ENCODE measurements at places on chromosomes 3 and 15.
A peak's percentile ranks its signal among the peaks of the same experiment; 100 is the strongest.

DNA sequence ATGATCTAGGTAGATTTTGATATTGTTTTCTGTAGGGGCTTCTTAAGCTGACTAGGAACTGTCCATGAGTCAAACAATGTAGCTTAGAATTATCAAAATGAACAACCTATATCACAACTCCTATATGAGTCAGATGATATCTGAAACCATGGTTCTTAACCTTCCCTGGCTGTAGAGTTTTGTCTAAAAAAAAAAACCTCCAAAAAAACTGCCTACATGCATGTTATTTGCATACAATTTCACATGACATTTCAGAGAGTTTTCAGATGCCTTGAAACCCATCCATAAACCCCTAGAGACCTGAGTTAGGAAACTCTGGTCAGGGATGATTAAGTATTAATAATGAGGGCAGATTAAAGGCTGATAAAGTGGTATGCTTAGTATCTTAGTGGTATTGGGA, 157.0 kb downstream of the CHST2 start:
- no peak for DNase-seq

- no peak for DNase-seq
Measured at GRCh38 chr15:80176443-80176842, 23.6 kb downstream of the FAH start.

DNA sequence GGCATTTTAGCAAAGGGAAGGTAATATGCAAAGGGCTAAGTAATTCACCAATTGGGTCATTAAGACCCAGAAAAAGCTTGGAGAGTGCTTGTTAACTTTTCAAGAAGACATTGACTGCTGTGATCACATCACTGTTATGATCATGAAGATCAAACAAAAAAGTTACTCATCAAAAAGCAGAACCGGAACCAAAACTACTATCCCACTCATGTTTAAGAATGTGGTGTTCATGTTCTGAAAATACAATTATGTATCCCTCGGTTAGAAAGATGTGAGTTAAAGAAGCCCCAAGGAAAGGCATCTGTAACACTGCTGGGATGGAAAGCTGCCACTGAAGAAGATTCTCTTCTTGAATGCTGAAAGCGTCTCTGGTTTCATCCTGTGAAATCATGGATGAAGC, 32.6 kb downstream of the BBX start:
- DNase-seq = no peak

- no peak for DNase-seq
Measured at GRCh38 chr15:80099241-80099640, 39.8 kb downstream of the ZFAND6 start.

DNA sequence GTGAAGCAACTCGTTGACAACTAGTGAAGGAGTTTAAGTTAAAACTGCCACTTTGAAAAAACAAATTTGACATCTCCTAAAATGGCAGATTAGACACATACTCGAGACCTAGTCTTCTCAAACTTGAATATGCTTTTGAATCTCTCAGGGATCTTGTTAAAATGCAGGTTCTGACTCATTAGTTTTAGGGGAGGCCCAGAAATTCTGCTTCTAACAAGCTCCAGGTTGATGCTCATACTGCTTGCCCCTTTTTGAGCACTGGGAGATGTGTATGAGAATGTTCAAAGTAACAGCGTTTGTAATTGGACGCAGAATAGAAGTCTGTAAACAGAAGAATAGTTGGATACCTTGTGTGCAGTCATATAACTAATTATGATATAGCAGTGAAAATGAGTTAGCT, 1.6 kb downstream of the C3orf38 start:
- no peak for DNase-seq

DNA sequence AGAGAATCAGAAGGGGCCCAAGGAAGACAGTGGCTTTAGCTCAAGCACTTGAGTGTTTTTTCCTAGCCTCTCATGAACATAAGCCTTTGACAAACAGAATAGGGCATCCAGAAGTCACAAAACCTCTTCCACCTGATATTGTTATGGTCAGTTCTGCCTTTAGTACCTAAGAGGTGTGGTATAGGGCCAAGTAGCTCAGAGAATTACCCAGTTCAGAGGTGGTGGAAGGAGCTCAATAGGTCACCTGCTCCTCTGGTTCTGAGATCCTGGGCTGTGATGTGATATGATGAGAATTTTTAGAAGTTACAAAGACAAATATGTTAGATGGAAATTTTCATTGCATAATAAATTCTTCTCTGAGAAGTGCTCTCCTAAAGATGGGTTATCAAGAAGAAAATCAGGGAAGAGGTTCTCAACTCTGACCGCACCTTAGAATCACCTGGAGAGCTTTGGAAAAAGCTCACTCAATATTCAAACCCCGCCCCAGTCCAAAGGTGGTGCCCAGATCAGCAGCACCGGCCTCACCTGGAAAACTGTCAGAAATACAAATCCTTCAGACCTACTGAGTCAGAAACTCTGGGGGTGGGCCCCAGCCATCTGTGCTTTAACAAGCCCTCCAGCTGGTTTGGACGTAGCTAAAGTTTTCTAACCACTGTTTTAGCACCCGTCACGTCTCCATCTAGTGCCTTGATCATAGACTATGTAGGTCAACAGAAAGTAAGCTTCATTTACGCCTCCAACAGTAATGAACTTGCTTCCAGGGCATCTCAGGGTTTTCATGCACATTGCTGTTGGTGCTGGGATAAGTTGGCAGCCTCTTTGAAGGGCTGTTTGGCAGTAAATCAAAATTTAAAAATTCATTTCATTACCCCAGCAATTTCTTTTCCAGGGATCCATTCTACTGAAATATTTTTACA, 101.3 kb downstream of the MYH15 start:
- no peak for DNase-seq

DNA sequence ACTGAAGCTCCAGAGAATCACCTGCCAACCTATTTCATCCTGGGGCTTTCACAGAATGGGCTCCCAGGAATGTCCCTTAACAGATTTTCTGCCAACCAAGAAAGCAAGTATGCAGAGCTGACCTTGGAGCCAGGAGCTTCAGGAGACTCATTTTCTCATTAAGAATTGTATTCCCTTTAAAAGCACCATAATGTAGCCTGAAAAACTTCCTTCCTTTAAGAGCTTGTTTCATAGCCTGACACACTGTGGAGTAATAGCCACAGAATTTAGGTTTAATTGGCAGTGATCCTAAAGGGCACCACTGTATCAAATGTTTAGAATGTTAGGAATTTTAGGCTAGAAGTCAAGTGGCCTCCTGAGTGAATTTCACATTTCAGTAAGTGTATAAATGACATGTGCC, 309.8 kb downstream of the GBE1 start:
- DNase-seq = no peak

DNA sequence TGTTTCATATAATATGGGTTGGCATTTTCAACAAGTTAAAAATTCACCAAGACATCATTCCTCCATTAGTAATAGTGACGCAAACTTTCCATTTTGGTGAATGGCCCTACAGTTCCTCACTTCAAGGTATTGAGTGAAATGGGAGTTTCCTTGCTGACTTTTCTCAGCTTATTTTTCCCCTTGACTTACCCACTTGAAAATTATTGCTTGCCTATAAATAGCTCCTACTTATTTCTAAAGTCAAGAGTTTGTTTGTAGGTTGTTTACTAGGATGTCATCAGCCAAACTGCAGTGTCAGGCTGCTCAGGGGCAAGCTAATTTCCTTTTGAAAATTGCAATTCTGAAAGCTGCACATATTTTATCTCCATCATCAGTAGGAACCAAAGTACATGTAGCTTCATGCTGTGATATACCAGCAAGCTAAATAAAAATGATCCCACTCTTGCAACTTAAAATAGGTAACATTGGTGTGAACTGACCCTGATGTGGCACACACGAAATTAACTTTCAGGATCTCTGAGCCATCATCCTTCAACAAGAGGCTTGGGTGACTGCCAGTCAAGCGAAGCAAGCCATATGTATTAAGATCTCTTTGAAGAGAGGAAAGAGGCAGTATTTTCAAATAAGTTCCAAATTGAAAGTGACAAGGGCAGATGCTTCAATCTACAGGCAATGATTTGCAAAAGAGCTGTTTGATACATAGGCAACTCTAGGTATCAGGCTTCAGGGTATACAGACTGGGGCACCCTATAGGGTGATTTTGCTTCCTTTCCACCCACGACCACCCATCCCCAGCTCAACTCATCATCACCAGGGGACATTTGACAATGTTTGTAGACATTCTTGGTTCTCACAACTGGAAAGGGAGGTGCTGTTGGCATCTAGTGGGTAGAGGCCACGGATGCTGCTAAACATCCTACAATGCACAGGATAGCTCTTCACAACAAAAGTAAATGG, 66.8 kb upstream of the RASGRP1 start:
- DNase-seq = no peak

- DNase-seq = peak; percentile 71
Measured at GRCh38 chr3:106609666-106610301, 741.0 kb upstream of the CBLB start.

GRCh38 chr3:112689385-112689784, 48.4 kb upstream of the CCDC80 start:
- no peak for DNase-seq

DNA sequence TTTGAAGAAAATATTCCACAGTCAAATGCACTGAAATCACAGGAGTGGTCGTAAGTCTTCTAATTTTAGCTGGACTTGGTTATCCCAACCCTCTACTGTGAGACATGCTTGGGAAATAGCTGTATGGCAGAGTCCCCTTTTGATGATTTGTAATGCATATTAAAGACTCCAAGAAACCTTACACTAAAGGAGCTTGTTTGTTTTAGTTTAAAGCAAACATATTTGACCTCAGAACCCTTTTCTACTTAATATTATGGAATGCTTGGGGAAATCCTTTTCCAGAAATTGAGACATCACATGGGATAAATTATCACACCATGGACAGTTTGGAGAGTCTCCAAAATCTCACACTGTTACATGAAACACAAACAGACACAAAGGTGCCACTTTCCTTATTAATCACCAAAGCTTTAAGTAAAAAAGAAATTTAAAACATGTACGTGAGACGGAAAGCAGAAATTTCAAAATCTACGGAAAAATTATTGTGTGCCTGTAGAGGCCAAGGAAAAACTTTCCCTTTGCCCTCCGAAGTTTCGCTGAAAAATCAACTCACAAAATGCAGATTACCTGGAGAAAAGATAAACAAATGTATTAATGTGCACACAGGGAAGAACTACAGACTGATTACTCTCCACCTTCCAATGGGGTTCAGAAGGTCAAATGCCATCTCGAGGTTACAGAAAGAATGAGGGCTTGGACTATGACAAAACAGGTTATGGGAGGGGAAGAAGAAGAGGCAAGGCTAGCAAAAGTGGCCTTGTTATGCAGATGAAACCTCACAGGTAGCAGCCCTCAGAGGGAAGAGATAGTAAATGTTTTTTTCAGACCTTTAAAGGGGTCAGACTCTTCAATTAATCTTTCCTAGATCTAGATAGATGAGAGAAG, 7.0 kb upstream of the CPB1 start:
- DNase-seq = no peak

- no peak for DNase-seq
Measured at GRCh38 chr3:94076055-94076454, 13.2 kb downstream of the NSUN3 start.

GRCh38 chr3:158660711-158661110, 11.7 kb downstream of the LXN start:
- no peak for DNase-seq

- no peak for DNase-seq
Measured at GRCh38 chr3:140238646-140239314, 303.8 kb downstream of the CLSTN2 start.

DNA sequence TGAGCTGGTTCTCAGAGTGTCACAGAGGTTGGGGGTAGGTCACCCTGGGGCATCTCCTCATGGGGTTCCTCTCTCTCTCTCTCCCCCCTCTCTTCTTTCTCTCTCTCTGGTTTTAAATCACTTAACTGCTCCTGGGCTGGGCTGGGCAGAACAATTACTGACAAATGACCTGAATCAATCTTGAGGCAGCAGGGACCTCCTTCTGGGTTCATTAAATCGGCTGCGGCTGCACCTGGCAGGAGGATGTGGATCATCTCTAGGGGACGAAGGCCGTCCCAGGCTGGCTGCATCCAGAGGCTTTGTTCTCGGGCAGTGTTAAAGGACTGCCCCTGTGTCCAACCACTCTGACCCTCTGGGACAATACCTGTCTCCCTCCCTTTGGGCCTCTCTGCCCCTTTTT, 143.1 kb downstream of the TLE3 start:
- DNase-seq = no peak

GRCh38 chr3:76938962-76939361, 100.9 kb upstream of the ROBO2 start:
- no peak for DNase-seq

DNA sequence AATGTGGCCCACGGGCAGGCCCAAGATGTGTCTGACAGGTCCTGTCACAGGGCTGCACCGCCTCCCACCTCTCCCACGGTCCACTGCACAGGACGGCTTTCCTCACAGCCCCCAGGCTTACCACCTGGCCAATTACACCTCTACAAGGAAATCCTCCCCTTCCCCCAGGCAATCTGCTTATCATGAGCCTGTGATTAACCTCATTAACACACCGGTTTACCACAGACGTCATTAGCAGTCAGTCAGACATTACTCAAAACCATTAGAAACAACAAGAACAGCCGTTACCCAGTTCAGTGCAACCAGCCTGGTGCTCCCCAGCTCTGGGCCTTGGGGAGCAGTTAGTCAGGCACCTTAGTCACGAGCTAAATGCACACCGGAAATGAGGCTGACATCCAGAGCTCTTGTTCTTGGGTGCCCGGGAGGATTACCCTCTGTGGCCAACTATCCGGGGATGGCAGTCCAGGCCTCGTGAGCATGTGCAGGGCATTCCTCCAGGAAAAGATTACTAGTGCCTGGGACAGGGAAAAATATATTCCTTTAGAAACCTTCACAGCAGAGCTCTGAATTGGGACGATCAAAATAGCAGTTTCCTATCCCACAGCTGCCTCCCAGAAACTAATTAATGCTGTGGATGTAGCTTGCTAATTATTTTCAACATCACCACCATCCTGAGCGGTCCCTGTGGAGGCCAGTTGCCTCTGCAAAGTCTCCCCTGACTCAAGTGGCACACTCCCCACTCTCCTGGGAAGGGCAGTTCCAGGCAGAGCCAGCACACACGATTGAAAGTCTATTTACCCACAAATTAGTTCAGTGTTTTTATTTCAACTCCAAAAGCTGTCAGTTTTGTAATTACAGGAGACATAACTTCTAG, 117.4 kb upstream of the ZBED2 start:
- DNase-seq = no peak

DNA sequence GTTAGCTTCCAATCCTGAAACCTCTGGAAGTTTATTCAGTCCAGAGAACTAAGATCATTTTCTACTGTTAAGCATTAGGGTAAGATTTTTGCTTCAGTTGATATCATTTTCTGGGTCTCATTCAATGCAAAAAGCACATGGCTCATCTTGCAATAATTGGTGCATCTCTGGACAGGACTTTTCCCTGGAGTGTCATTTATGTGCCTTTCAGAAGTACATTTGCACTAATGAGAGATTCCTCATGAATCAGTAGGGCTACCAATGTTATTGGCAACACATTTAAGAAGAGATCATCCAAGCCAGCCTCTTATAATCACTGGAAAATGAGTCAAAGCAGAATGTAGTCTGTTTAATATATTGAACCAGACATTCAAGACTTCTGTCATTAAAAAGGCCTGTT, 224.2 kb upstream of the CHRNA7 start:
- DNase-seq = no peak

- no peak for DNase-seq
Measured at GRCh38 chr3:119859728-119860127, 77.8 kb downstream of the NR1I2 start.

DNA sequence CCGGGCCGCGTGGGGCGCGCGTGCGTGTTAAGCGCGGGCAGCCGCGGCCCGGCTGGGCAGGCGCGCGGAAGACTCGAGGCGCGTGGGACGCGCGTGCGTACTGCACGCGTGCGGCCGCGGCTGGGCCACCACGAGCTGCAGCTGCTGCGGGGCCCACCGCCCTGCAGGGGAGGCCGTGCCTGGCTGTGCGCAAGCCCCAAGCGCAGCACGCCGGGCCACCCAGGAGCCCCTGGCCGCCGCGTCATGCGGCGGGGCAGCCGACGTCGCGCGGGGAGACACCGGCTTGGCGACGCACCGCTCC, 590 bp upstream of the TRIM71 start:
- DNase-seq = no peak
